GM23338 (cell line): ENCODE measurements at places on chromosomes 2 and 18. TPM values are rescaled to one million over a fixed set of nuclear protein-coding genes. Genes with fewer than 3 reads are reported as not detected.
A peak's percentile ranks its signal among the peaks of the same experiment; 100 is the strongest.

Gene TNFAIP6
- total RNA-seq: 2.9 and 3.2 TPM in 2 replicates

- H3K4me3 ChIP-seq: no peak overlapping the region
- DNase-seq: no peak
- H3K36me3 ChIP-seq: no peaks in the 10 kb centered on the region
- no peak overlapping the region for H3K27ac ChIP-seq
Observed at GRCh38 chr2:113034016-113034415, 18.7 kb downstream of the IL36B start.

DNA sequence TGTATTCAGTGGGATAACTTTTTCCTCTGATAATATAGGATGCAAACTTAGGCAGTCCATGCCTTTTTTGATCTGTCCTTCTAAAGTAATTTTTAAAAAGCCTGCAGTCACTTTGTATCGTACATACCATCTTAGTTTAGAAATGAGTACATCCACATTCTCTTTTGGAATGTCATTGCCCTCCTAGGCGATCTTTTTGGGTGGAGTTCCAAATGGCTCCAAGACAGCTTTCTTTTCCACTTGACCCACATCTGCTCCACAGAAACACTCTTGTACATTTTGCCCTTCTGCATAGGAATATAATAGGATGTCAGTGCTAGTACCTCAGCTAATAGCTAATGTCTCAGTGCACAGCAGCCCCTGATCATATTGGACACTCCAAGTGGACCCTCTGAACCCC, 21.8 kb upstream of the HTR2B start:
- peaks cover 6% of the 10 kb centered on the region; the same call in 1 of the 2 replicates for H3K36me3 ChIP-seq
- H3K4me1 ChIP-seq: no peaks in the 10 kb centered on the region
- DNase-seq: no peak

DNA sequence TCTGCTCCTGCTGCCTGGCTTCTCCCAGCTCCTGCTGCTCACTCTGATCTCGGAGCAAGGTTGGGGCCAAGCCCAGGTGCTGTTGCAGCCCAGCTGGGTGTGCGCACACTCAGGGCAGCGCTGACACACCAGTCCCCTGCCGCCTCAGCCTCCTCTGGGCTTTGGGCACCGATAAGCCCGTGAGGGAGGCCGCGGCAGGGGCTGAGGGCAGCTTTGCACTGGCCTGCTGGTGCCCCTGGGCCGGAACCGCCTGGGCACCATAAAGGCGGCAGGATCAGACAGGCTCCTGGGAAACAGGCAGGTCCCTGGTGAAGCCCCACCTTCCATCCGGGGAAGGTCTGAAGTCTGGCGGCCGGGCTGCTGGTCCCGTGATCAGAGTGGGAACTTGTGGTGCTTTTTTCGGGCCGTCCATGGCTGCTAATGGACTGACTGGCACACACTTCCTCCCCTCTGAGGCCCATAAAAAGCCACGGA, 14.1 kb upstream of the EML6 start:
- no peaks in the 10 kb centered on the region for H3K4me1 ChIP-seq
- peak; percentile 51 for DNase-seq
- no peaks in the 10 kb centered on the region for H3K36me3 ChIP-seq

DNA sequence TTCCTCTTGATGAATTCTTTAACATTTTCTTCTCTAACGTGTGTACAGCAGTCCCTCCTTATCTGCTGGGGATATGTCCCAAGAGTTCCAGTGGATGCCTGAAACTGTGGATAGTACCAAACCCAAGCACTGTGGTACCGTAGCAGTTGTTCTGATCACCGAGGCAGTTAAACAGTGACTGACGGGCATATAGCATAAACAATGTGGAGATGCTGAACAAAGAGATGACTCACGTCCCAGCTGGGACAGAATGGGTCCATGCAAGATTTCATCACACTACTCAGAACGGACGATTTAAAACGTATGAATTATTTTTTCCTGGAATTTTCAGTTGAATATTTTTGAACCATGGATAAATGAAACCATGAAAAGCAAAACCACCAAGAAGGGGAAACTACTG, 54.5 kb upstream of the SPAG16 start:
- H3K36me3 ChIP-seq: no peaks in the 10 kb centered on the region
- H3K4me3 ChIP-seq: no peak overlapping the region
- no peak overlapping the region for H3K27ac ChIP-seq
- H3K4me1 ChIP-seq: peaks cover 19% of the 10 kb centered on the region
- no peak for DNase-seq

DNA sequence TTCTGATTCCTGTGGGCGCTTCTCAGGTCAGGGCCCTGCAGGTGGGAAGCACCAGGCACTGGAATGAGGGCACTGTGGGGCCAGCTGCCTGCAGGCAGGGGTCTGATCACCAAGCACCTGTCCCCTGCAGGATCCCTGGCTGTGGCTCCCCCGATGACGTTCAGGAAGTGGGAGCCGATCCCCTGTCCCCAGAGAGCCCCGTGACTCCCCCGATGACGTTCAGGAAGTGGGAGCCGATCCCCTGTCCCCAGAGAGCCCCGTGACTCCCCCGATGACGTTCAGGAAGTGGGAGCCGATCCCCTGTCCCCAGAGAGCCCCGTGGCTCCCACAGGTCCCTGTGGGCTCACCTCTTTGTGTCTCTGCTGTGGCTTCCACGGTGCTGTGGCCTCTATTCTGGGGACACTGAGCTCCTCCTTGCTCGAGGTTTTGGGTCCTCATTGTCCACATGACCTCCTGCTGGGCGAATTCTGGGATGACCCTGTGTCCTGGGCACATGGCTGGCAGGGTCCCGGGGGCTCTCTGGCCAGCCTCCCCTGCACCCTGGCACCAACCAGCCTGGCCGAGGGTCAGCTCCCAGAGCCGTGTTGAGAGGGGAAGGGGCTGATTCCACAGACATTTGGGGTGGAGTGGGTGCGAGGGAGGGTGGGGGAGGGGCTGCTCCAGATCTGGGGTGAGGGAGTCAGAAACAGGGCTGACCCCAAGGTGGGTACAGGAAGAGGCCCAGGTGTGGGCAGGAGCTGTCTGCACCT, 4.8 kb downstream of the NEU4 start:
- H3K4me1 ChIP-seq: no peaks in the 10 kb centered on the region
- DNase-seq: no peak
- no peak overlapping the region for H3K4me3 ChIP-seq
- H3K27me3 ChIP-seq: no peaks in the 10 kb centered on the region

Gene ATP6V1C2
- 0.14 and 0.35 TPM in 2 replicates for total RNA-seq

DNA sequence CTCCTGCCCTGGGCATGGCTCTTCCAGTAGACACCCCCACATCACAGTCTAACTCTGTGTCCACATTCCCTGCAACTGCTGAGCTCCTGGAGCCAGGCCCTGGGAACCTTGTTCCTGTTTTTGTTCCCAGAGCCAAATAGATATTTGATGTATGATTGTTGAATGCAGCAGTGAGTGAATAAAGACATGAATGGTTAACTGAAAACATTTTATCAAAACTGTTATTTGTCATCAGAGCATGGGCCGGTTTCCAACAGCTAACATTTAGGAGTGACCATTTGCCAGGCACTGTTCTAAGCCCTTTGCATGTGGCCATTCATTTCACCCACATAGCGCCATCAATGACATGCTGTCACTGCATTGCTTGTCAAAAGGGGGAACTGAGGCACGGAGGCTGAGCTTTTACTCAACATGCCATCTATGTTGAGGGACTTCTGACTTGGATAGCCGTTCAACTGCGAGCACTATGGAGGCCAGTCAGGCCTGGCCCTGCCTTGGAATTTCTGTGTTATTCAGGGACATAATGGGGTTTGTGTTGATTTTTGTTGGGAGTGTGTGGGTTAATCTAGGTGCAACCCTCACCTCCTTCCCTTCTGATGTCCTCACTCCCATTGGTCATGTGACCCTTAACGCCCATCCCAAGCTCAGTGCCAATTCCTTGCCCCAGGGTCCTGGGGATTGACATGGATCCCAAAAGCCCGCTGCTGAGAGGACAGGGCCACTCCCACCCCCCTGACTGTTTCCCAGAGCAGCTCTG, 12.6 kb downstream of the IL1R1 start:
- H3K4me3 ChIP-seq: no peak overlapping the region
- H3K4me1 ChIP-seq: no peaks in the 10 kb centered on the region
- no peak for DNase-seq
- no peaks in the 10 kb centered on the region for H3K27me3 ChIP-seq

DNA sequence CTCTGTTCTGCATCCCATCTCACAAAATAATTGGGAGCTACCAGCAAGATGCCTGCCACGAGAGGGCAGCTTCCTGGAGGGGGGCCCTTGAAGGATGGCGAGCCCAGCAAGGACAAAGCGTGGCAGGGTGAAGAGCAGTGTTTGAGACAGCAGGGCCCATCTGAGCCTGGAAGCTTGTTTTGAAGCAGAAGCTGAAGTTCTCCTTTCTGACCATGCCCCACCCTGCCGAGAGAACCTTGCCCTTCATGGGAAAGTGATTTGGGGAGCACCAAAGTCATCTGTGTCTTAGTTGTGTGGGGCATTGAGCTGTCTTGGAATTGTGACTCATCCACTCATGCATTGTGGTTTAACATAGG, 216.3 kb downstream of the BCL11A start:
- H3K4me1 ChIP-seq: 0 out of 2 replicates have a peak, but pooled peaks cover 4% of the 10 kb centered on the region
- no peak overlapping the region for H3K27ac ChIP-seq
- no peaks in the 10 kb centered on the region for H3K27me3 ChIP-seq
- no peak overlapping the region for H3K4me3 ChIP-seq
- H3K36me3 ChIP-seq: no peaks in the 10 kb centered on the region
- peak; percentile 67 for DNase-seq

Gene NT5DC4
- not detected in 2 replicates for total RNA-seq

Gene RAB31
- 18.8 and 33.8 TPM in 2 replicates for total RNA-seq

Gene ZNF396
- 0.31 and 0.85 TPM in 2 replicates for total RNA-seq

Gene MYL12B
- 152 and 165 TPM in 2 replicates for total RNA-seq

GRCh38 chr2:38947241-38948239, 57.9 kb downstream of the ARHGEF33 start:
- H3K27me3 ChIP-seq: no peaks in the 10 kb centered on the region
- H3K27ac ChIP-seq: no peak overlapping the region; the same call in 1 of the 2 replicates

DNA sequence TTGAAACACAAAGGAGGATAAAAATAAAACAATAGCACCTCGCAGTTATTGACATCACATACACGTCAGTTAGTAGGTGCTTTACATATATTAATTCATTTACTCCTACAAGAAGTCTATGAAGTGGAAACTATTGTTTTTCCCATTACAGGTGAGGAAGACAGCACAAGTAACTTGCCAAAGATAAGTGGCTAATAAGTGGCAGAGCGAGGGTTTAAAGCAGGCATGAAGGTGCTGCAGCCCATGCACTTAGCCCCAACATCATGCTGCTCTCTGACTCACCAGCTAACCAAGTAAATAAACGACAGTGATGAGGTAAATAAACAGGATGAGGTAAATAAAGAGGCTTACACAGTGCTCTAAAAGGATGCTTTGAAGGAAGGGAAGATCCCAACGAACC, 498.6 kb upstream of the ZEB2 start:
- H3K27me3 ChIP-seq: no peaks in the 10 kb centered on the region
- no peaks in the 10 kb centered on the region for H3K36me3 ChIP-seq

DNA sequence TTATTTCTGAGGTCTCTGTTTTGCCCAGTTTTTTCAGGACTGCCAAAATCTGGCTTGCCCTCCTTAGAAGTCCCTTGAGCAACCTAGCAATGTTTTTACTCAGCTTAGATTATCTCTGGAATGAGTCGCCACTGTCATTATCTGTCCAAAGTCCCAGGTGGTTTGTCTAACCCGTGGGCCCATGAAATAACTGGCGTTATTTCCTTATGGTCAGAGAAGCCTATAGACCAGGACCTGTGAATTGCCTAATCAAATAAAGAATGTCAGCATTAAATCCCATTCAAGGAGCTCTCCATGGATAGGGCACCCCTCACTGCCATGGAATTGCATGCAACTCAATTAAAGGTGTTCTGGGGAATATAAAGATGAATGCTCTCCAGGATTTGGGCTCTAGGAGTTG, 373.9 kb downstream of the SETBP1 start:
- H3K36me3 ChIP-seq: no peaks in the 10 kb centered on the region
- no peak for DNase-seq
